NCI-H1417 treated with DMSO at 0.1 percent for 48 hours (cell line): ENCODE measurements at places on chromosomes 13 and 19.

DNA sequence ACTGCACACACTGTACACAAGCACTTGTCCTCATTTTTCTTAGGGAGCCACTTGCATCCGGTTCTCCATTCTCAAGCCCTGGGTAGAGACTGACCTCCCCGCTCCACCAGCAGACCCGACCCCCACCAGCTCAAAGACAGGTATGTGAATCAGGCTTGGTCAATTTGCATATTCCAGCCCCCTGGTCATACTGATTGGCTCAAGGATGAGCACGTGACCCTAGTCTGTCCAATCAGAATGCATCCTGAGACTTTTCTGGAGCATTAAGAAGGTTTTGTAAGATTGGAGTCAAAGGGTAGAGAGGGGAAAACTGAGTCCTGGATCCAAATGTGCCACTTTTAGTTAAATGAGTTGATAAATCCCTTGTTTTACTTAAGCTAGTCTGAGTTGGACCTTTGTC lies 34.1 kb downstream of the NOTCH3 start:
- DNase-seq = no peak

GRCh38 chr19:35211545-35212230 lies 16.9 kb downstream of the FAM187B start:
- DNase-seq = no peak

DNA sequence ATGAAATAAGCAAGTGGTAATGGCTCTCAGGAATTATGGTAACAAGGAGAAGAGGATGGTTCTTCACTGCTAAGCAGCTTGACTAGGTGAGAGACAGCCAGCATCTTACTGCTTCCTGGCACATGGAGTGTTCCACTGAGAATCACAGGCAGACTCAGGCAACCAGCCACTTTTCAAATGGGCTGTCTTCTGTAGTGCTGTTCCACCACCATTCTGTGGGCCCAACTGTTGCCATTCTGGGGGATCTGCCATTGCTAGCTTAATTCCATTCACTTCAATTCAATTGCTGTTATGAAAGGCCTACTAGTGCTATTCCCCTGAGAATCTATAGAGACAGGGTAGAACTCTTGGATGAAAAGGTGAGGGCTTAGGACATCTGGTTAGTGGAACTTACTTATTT lies 341.9 kb downstream of the KCNRG start:
- no peak for DNase-seq

DNA sequence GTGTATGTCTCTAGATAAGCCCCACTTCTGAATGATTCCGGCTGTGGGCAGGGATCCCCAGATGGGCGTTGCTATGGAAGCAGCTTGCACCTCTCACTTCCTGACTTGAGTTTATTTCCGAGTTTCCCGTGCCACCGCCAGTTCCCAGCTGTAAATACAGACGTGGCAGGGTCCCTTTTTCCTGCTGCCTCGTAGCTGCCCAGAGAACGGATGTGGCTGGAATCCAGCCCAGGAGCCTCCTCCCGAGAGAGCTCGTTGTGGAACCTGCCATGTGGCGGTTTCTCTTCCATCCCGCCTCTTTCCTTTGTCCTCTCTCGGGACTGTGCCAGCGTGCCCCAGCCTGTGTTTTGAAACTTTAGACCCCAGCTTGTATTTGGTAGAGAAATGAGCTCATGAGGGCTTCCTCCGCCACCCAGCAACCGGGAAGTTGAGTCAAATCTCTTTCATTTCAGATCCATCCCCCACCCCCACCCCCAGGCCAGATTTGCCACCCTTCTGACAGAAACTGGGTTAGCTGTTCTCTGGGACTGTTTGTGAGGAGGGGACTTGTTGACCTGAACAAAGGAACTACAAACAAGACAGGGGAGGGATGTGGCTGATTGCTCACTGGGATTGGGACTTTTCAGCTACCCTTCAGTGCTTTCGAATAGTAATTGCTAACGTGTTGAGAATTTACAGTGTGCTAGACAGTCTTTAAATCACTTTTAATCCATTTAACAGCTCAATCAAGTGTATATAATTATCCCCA lies 96.6 kb downstream of the SIPA1L3 start:
- DNase-seq = peak; percentile 5

GRCh38 chr13:41916173-41916954 lies 44.5 kb downstream of the VWA8 start:
- no peak for DNase-seq

DNA sequence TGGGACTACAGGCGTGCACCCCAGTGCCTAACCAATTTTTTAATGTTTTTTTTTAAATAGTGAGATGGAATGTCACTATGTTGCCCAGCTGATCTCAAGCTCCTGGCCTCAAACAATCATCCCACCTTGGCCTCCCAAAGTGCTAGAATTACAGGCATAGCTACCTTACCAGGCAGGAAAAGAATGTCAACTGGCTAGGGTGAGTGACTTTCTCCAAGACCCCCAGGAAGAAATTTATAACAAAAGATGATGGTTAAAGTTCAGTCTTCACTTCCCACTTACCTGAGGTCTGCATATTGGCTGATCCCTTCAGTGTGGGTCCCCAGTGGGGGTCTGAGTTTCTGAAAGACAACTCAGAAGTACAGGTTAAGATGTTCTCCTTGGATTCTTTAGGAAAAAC lies 893.0 kb downstream of the UQCRFS1 start:
- no peak for DNase-seq

DNA sequence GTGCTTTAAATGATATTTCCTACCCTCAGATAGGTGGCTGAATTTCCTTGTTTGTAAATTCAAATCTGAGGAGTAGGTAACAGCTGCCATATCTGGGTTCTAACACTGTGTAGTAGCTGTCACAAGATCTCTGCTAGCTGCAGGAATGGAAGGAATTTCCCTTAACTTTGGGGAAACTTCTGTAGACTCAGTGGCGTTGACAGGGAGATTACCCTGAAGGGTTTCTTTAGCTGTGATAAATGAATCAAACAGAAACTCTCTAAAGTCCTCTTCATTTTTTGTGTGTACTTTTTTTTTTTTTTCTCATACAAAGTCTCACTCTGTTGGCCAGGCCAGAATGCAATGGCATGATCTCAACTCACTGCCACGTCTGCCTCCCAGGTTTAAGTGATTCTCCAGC lies 5.3 kb upstream of the EPSTI1 start:
- DNase-seq = no peak

DNA sequence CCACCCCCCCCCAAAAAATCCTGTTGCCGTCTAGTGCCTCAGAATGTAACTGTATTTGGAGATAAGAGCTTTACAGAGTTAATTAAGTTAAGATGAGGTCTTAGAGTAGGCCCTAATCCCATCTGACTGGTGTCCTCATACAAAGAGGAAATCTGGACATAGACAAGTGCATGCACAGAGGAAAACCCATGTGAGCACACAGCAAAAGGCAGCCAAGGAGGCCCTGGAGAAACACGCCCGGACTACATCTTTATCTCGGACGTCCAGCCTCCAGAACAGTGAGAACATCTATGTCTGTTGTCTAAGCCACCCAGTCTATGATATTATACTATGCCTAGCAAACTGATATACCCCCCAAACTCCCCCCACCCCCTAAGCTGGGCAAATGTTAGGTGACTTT lies 193.8 kb downstream of the KATNAL1 start:
- DNase-seq = no peak
